Hematopoietic multipotent progenitor cell treated with erythropoietin and hydrocortisone succinate and interleukin-3 and kit ligand, for 4 days (in vitro differentiated cells): ENCODE measurements at places on chromosomes 3 and 15.

DNA sequence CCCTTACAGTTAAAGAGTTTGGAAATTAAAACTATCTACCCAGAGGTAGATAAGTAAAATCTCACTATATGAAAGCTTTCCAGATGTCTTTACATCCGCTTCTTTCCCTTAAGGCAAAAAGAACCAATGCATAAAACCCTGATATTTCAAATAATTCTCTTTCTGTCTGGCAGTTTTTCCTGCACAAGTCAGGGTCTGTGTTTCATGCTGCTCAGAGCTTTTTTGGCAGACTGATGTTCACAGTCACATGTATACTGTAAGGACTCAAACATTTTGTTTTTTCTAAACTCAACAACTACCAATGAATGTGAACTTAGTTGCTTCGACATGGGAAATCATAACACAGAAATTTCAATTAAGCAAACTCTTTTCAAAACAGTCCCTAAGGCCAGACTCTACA, 988.4 kb downstream of the EPHA3 start:
- DNase-seq, result no peak

DNA sequence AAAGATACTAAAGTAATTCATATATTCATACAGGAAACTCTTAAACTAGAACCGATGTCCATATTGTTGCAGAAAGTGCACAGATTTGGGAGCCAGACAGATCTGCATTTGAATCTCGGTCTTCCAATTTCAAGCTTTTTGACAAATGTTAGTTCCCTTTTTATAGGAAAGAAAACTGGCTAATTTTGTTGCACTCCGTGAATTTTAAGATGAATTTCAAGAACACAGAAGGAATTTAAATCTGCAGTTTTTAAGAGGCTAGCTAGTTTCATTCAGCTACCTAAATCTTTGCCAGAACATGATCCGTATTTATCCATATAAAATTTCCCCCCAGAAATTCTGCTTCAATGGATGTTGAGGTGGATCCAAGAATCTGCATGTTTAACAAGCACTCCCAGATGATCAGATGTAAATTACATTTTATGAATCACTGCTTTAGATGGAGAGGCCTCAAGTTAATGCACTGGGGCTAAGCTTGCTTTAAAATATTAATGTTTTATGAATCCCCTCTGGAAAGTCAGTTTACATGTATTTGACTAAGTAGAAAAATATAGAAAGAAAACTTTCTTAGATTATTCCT, 1296.3 kb upstream of the CADM2 start:
- DNase-seq, result no peak

DNA sequence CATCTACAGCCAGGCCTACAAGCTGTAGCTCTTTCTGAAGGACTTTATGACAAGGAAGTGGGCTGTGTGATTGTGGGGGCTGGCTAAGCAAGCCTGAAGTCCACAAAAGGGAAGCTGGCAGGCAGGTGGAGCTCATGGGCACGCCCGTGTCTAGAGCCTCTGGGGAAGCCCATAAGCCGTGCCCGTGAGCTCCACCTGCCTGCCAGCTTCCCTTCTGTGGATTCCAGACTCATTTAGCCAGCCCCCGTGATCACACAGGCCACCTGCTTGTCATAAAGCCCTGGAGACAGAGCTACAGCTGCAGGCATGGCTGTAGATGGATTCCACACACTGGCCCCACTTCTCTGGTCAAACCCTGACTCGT, 15.2 kb downstream of the EFCC1 start:
- DNase-seq, result peak; percentile 90

GRCh38 chr15:89028036-89028435, 60.2 kb upstream of the ABHD2 start:
- no peak for DNase-seq

- DNase-seq, result no peak
These were observed 55.4 kb downstream of the CCNL1 start for GRCh38 chr3:157104521-157104920.

GRCh38 chr3:141632779-141633374, 105.2 kb upstream of the RNF7 start:
- no peak for DNase-seq

DNA sequence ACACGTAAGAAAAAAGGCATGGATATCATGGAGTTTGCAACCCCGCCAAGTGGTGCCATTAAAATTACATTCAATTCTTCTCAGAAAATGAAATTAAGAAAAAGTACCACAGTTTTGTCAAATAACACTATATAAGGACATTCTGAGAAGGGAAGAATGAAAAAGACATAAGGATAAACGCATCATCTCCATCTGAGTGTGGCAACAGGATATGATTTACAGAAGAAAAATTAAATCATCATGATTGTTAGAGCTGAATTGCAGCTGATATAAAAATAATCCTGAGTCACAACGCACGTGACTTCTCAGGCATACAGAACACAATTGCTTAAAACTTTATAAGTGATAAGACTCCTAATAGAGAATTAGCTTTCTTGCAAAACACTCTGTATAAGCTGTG, 133.8 kb downstream of the GREM1 start:
- no peak for DNase-seq

DNA sequence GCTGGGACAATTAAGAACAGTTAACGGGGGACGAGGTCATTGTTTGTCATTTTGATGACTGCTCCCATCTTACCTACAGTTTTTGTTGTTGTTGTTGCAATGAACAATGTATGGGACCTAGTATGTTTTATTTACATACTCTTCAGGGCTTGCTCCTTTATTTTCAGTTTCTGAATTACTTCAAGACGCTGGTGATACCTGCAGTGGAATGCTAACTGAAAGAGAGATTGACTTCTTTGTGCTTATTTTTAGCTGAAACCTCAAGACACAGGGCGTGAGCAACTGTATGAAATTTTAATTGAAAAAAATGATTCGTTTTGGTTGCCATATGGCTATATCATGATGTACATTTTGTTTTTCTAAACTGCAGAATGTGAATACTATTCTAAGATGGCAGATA, 297.9 kb downstream of the EDEM1 start:
- no peak for DNase-seq

GRCh38 chr3:150238995-150239619, 169.0 kb upstream of the TSC22D2 start:
- no peak for DNase-seq

GRCh38 chr15:94606286-94606685, 374.9 kb downstream of the MCTP2 start:
- no peak for DNase-seq

DNA sequence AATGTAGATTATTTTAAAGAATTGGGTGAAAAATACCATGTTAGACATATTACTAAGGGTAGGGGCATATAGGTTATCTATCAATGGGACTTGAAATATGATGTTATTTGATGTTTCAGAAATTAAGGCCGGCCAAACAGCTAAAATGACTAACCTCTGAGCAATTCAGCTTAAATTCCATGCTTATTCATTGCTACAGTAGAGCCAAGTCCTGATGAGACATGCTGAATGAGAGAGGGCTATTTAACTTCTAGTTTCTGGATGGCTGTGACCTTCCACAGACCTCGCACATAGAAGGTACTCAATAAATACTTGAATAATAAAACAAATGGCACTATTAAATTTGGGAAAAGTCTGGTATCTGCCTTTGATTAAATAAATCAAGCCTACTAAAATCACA, 175.6 kb upstream of the WNT5A start:
- DNase-seq, result no peak

- DNase-seq, result no peak
These were observed 2.1 kb downstream of the BLOC1S6 start for GRCh38 chr15:45589256-45589655.

GRCh38 chr3:145678401-145678800, 482.6 kb downstream of the PLOD2 start:
- DNase-seq, result no peak

- DNase-seq, result no peak
These were observed 23.6 kb downstream of the TM4SF4 start for GRCh38 chr3:149497966-149498670.

DNA sequence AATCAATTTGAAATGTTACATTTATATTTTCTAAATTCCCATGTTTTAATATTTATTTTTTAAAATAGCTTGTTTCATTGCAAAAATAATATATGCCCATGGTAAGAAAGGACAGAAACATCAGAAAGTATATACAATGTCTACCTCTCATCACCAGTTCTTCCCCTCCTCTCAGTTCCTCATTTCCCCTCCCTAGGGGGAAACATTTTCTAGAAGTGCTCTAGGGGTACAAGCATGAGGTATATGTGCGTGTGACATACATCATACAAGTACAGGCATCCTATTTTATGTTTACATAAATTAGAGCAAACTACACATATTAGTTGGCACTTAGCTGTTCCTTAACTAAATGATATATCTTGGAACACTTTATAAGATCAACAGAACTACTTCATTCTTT, 189.3 kb upstream of the VEPH1 start:
- no peak for DNase-seq

DNA sequence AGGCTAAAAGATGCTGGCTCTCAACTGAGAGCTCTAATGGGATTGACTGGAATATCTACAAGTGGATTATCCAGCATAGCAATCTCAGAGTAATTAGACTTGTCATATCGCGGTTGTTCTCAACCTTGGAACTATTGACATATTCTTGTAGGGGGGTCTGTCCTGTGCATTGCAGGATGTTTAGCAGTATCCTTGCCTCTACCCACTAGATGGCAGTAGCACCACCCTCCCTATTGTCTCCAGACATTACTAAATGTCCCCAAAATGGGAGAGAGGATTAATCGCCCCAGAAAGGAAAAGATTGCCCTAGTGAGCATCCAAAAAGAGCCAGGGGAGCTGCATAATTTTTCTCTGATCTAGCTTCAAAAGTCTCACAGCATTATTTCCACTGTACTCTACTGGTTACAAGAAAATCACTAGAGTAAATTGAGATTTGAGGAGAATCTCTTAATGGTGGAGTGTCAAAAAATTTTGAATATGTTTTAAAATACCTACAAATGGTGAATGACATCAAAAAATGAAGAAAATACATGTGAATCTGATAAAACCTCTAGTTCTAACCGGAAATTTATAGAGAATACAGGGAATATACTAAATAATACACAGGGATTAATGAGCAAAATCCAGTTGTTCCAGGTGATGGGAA, 388.2 kb upstream of the AGTR1 start:
- peak; percentile 65 for DNase-seq

DNA sequence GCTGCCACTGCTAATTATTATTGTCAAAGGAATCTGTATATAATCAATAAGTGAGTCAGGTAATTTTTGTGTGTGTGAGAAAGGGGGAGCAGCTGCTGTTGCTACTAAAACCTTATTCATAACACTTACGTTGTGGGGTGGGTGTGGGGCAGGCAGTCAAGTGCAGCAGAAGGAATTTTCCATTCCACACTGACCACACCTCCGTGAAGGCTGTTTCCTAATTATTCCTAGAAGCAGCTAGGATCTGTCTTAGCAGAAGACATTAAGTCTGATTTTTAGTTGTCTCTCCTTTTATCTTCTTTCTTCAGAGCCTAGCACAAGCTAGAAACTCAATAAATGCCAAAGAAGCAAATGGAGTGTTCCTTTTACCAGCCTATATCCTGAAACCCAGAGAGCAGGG, 4.0 kb upstream of the U2SURP start:
- no peak for DNase-seq

DNA sequence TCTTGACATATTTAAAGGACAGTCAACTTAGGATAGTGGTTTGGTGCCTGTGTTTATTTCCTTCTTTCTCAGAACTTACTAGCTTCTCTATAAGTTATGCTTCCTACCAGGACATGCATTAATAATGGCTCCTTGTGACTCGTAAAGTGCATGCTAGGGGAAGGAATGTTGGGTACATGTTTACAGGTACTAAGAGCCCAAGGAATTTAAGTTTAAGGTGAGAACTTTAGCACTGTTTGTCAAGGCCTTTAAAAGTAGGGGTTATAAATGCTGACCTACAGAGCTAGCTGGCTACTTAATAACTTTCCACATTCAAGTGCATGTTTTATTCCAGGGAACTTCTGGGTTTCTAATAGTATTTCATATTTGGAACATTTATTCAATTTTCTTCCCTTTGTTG, at the start of gene TMEM207:
TSS of gene TMEM207 (minus strand) at position 101 of the 400 bp plus-strand sequence. CDS start at position 9, 92 bp downstream.
- no peak for DNase-seq

DNA sequence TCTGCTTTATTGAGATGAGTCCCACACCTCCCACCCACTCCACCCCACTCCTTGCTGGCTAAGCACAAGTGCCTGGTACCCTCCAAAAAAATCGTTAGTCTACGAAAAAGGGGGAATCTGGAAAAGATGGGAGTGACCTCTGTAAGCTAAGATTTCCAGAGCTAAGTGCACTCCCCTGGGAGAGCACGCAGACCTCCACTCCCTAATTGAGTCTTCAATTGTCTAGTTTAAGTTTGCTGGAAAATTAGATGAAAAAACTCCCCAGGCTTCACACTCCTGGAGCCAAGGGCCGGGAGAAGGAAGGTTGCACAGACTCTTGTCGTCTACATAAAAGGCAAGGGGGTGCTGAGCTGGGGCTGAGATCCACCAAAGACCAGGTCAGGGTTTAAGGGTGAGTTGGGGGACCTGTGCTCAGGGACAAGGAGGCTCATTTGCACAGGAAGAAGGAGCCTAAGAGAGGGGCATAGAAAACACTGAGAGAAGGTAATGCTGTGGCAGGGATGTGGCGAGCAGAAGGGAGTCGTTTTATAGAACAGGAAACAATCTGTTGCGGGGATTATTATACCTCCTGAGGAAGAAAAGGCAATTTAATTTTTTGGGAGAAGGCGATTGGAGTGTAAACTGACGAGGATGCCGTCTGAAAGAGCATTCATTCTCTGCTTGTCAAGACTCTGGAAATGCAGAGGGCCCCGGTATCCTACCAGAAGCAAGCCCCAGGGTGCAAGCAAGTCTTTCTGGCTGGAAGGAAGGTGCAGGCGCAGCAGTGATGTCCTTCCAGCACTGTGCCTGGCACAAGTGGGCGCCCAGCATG, 126.5 kb upstream of the DLG1 start:
- no peak for DNase-seq

DNA sequence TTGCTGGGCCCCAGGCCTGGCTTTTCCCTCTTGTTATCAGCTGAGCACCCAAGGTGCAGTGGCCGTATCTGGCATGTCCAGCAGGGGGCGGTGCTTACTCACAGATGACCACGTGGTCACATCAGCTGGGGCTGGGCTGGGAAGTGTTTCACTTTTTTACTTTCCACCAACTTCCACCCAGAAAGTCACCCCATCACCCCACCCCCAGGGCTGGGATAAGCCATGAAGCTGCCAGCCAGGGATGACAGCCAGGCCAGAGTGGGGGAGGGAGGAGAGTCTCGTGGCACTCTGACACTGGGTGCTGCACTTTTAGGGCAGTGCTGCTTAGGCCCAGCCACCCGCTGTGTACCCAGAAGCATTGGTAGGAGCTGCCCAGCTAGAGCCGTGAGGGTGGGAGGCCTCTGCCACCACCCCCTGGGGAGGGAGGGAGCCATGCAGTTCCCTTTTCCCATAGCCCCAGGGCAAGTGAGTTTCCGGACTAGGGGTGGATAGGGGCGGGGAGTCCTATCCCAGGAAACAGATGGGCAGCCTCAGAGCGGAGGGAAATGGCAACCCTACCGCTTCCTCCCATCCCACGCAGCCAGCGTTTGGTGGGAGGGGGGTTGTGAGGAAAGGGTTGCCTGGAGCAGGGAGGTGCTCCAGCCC, 6.1 kb downstream of the PPCDC start:
- peak; percentile 95 for DNase-seq
